ENCODE measurements at places on chromosomes 12 and 14.

- DNase-seq: no peak
Measured at GRCh38 chr14:23660290-23661226, 24.4 kb downstream of the DHRS2 start.

- no peak for DNase-seq
Measured at GRCh38 chr12:2507814-2508213, 287.0 kb upstream of the FKBP4 start.

GRCh38 chr14:96811985-96812667, 14.9 kb downstream of the VRK1 start:
- DNase-seq: no peak

DNA sequence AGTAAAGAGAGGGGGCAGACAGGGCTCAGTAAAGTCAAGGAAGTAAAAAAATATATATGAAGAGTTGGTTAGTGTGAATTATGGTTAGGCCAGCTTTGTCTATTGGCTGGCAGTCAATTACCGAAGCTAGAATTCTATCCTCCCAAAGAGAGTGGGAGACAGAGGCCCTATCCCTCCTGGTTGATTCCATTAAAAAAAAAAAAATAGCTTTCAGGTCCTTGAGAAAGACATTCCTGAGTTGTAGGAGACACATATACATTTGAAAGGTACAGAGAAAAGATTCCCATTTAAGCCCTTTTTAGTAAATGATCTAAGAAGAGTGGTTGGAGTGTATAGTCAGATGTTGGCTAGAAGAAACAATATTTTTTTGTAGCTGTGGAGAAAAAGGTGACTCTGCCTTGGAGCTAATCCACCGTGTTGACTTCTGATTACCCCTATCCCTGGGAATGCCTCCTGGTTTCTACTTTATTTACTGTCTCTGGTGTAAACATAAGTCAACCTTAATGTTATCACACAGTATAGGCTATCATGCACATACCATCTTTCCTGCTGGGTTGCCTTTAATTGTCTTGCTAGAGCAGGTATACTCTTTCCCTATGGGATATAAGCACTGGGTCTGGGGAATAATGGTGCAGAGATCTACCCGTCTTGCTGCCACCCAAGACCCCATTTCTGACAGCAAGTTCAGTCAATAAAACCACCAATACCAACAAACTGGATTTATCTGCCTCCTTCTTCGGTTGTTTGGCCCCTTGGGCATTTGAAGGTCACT, 859.9 kb upstream of the ATXN7L3B start:
- no peak for DNase-seq

GRCh38 chr12:11555743-11556625, 93.5 kb upstream of the ETV6 start:
- no peak for DNase-seq

GRCh38 chr12:130320536-130320935, 17.2 kb upstream of the PIWIL1 start:
- no peak for DNase-seq

DNA sequence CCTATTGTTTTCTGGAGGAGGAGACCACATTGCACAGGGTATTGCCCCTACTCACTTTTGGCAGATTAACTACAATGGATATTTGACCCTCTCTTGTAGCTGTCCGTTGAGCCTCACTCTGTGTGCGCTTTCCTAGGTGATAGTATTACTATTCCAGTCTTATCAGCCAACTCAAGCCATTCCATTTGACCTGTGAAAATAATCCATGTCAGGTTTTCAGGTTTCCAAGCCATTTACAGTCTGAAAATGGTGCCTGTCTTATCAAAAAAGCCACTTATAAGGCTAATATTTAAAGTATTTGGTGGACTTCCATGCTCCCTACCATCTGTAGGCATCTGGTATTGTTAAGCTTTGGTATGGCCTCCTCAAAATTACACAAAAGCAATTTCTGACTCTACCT, 29.6 kb upstream of the KLRD1 start:
- DNase-seq: no peak

GRCh38 chr14:86464341-86464740, 934.4 kb downstream of the FLRT2 start:
- DNase-seq: no peak

- no peak for DNase-seq
Measured at GRCh38 chr12:2688381-2688931, 106.3 kb upstream of the FKBP4 start.

GRCh38 chr12:54571193-54572188, 17.0 kb downstream of the PPP1R1A start:
- DNase-seq: no peak

DNA sequence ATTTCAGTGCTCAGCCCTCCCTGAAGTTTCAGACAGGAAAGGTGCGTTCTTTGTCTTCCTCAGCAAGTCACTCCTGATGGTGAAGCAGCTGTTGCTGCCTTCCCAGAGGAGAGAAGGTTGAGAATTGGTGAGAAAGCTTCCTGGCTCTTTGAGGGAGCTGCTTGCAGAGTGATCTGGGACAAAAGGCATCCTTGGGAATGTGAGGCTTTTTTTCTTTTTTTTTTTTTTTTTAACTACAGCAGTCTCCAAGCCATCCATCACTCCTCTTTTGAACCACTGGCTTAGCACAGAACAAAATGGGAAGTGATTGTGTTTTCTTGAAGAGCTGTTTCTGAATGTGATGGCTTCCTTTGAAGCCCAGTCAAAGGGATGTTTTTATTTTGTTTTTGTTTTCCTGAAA, 120.4 kb upstream of the LRIG3 start:
- DNase-seq: no peak

DNA sequence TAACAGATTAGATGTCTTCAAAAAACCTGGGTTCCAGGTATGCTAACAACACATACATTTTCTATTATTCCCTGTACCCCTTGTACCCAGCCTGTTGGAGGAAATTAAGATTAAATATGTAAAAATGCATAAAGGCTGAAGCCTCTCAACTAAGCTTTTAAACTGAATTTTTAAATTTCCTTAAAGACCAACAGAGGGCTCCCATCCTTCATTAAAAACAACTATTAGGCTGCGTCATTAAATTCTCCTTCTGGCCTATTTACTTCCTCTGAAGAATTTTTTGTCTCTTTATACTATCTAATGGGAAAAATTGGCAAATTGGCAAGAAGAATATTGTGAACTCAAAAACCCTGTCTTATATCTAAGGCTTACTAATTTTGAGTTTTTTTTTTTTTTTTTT, 21.8 kb downstream of the SENP1 start:
- DNase-seq: no peak

- no peak for DNase-seq
Measured at GRCh38 chr14:82621881-82622450, 1088.3 kb upstream of the SEL1L start.

GRCh38 chr12:121810234-121810817, 6.5 kb downstream of the SETD1B start:
- DNase-seq: no peak

DNA sequence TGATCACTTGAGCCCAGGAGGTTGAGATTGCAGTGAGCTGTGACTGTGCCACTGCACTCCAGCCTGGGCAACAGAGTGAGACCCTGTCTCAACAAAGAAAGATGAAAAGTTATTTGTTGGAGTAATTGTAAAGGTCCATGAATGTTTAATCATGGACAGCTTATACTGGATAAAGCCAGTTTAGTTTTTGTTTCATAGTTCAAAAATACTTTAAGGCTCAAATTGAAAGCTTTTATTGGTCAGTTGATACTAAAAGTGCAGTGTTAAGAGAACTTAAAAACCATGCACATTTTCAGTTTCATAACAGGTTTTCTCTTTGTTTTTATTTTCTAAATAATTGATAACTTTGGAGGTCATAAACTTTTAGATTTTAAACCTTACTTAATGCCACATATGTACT, 108.4 kb downstream of the MON2 start:
- no peak for DNase-seq

DNA sequence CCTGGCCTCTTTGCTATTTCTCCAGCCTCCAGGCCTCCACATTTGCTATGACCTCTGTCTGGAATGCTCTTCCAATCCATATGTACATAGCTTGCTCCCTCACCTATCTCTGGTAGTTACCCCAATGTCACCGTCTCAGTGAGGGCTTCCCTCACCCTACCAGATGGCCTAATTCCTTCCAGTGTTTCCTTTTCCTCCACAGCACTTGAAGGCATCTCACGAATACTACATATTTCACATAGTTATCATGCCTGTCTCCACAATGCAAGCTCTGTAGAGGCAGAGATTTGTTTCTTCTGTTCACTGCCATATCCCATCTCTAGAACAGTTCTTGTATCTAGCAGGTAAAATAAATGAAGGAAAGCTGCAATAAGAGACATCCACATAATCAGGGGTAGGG, 21.3 kb upstream of the HSP90B1 start:
- no peak for DNase-seq

DNA sequence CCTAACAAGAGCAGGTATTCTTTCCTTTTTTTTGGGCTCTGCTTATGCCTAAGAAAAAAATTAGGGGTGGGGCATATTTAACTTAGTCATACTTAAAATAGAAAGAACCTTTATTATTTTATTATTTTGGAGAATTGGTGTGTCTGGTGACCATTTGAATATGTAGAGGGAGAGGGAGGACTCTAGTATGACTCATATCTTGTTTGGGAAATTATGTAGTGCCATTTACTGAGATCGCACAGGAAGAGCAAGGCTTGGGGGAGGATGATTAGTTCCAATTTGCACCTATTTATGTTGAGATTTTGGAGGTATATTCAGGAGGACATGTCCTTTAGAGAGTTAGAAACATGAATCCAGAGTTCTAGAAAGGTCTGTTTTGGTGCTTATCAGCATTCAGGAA, 9.9 kb downstream of the ZNF410 start:
- no peak for DNase-seq

DNA sequence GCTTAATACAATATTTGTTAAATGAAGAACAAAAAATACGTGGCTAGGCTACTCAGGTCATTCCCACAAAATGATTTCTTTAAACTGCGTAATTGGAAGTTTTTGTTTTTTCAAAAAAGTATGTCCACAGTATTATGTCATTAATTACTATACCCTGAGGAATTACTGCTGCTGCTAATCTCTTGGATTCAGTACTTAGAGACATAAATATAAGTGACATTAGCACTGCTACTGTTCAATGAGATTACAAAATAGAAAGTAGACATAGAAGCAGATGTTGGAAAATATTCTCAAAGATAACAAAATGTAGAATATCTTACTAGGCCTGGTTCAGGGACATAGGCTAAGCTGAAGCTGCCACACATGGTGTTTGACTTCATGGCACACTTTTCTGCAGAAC, 36.3 kb downstream of the HMGA2 start:
- DNase-seq: no peak

DNA sequence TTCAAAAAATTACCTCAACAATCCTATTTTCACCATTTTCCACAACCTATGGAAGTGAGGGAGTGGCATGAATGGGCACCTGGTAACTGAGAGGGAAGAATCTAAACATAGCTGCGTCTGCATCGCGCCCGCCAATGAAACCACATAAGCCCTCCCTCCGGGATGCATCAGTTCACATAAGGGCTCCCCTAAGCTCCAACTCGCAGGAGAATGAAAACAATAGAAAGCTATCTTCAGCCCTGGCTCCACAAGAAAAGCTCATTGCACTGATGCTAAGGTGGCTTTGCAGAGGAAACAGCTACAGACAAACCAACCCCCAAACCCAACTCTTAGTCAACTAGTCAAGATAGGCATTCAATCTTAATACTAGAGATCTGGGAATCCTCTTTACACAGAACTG, 173.3 kb downstream of the FOXN3 start:
- no peak for DNase-seq

- no peak for DNase-seq
Measured at GRCh38 chr12:31950088-31950487, 9.1 kb upstream of the RESF1 start.

- no peak for DNase-seq
Measured at GRCh38 chr14:60235440-60235839, 13.6 kb upstream of the PPM1A start.

GRCh38 chr12:46258129-46258528, 10.7 kb downstream of the SLC38A1 start:
- no peak for DNase-seq

DNA sequence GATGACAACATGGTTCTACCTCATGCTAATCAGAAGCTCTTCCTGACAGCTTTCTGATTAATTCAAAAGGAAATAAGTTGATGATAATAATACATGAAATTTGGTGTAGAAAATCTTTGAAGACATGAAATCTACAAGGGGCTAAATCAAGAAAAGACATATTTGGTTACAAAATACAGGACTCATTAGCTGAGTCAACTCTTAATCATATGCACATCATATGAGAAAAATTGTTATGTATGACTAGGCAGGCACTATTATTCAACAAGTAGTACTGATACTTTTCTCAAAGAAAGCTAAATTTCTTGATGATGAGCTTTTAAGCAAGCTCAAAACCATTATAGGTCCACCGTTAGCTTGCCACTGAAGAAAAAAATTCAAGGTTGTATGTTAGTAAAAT, 7.1 kb downstream of the ABCC9 start:
- DNase-seq: no peak

DNA sequence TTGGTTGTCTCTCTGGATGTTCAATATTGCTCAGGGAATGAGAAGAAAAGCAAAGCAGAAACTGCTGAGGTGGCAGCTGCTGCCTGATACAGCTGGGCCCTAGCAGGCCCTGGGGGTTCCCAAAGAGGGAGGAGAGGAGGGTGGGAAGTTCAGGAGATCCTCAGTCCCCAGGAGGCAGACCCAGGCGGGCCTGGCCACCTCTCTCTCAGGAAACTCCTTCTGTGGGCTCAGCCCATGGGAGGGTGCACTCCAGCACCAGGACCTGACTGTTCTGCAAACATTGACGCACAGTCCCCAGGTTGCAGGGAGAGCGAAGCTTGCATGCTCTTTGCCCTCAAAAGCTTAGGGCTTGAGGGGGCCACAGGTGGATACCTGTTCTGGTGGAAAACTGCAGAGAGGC, 29.6 kb downstream of the IRF2BPL start:
- no peak for DNase-seq

GRCh38 chr14:24071836-24072430, 571 bp downstream of the CPNE6 start:
- no peak for DNase-seq

GRCh38 chr12:92486443-92487137, 216.2 kb upstream of the PLEKHG7 start:
- DNase-seq: no peak

DNA sequence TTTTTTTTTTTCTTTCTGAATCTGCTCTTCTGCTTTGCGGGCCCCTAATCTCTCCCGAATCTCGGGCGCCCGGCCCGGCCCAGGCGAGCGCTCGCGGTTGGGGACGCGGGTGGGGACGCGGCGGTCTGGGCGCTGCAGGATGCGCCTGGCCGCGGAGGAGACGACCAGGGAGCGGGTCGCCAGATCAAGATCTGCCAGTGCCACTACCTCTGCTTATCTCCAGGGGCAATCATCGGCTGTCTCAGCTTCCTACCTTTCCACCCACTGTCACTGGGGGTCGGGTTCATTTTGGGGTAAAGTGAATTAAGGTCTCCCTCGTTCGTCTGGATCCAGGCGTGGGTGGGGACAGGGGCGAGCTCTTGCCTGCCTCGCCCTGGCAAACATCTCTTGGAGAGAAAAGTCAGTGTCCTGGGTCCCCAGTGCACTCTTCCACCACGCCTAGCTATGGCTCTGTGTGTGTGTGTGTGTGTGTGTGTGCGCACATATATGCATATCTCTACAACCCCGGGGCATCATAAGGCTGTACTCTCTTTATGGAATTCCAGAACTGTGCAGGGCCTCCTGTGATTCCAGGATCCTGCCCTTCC, 422.3 kb downstream of the VRK1 start:
- no peak for DNase-seq

Data from stimulated activated CD4-positive, alpha-beta T cell treated with anti-CD3 and anti-CD28 coated beads, Interleukin-1b, Interleukin-23, amount 100 ng/mL, for 1 hour (primary cell).